Globus pallidus (tissue), 1 donor: ENCODE measurements at places on chromosomes 4 and X.

DNA sequence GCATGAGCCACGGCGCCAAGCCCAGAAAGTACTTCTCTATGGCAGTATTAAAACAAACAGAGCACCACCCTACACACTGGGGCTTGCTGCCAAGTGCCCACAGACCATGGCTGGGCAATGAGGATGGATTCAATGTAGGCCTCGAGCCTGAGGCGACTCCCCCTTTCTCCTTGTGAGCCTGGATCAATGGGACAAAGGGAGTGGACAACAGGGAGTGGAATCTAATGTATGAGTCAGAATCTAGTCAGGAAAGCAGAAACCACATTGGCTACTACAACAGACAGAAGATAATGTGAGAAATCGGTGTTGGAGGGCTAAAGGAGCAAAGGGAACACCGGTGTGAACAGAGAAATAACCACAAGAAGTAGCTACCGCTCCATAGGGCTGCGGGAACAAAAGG is 37.7 kb upstream of the OCIAD2 start:
- DNase-seq: no peak

GRCh38 chr4:173852775-173853174 is 322.7 kb upstream of the HAND2 start:
- DNase-seq: no peak

- DNase-seq: no peak
Measured at GRCh38 chr4:126614356-126614855, 1018.4 kb upstream of the INTU start.

DNA sequence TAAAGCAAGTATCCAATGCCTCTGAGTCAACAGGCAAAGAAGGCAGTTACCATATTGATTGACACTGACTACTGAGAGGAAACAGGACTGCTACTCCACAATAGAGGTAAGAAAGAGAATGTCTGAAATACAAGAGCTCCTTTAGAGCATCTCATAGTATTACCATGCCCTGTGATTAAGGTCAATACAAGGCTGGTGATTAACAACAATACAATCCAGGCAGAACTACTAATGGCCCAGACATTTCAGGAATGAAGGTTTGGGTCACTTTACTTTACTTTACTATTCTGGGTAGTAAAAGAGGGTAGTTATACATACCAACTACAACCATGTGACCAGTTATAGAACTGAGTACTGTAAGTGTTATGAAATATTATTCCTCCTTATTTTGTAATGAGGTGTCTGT is 44.5 kb downstream of the BRWD3 start:
- DNase-seq: no peak

GRCh38 chrX:30495468-30495867 is 82.1 kb downstream of the TASL start:
- DNase-seq: no peak

GRCh38 chrX:115898382-115899001 is 272.1 kb upstream of the AGTR2 start:
- no peak for DNase-seq

GRCh38 chr4:181503687-181504390 is 739.4 kb upstream of the TENM3 start:
- DNase-seq: no peak

DNA sequence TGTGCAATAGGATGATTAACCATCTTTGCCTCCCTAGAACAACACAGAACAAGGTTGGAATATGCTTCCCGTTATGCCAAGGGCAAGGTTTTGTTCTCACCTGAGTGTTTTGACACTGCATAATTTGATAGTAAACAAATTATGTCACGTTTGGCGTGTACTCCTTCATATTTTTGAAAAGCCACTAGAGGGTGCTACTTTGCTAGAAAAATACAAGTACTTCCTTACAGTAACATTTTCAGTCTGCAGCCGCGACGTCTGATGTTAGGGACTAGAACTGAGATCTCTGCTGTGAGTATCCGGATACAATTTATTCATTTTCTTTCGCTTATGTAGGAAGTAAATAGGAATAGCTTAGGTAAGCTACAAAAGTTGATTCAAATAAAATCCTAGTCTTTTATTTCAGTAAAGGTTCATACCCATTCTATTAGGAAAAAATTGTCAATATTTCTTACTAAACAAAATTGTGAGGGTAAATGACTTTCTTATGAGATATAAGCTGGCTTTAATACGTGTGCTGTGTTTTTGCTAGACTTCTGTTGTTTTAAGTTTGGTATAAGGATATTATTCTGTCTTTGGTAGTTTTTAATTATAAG is 181.1 kb upstream of the WDFY3 start:
- peak; percentile 86 for DNase-seq
